ENCODE measurements at places on chromosomes 3 and 15.

DNA sequence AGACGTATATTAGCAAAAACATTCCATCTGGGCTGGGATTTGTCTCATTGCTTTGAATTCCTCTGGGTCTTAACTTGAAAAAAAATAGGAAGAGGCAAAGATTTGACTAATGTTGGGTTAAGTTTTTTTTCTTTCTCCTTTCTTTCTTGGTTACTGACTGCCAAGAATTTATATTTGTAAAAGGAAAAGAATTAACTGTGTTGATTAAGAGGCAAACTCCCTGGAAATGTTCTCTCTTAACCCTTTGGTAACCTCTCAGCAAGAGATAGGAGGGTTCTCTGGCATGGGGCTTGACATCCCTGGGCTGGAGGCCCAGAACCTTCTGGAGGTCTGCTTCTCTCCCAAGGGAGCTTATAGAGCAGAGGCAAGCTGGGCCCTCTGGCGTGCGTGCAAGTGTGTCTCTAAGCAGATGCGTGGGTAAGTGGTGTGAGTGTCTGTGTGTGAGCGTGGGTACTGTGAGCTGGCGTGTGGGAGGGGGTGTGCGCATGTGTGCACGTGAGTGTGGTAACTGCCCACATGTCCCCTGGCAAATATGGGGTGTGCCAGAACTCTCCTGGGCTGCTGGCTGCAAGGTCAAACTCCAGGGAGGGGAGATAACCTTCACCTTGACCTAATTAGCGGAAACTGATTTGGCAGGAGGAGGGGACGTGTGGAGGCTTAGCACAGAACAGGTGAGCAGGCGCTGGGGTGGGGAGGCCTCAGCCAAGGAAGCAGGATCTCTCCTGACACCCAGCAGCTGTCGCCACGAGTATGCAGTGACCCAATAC is 49.4 kb upstream of the MAGEF1 start:
- no peak for DNase-seq

DNA sequence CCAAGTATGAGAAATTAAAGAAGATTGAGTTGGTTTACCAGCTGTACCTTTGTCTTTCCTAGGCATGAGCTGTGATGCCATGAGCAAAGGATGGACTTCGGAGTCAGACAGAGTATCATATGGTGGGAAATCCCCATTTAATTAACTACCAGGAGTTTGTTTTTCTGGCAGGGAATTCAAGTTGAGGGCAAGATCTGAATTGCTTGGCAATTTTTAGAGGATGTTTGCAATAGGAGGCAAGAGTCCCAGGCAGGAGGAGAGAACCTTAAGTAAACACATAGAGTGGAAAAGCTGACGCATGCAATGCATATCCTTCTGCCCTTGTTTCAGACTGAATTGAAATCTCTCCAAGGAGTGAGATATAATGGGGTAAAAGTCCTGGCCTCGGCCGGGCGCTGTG is 569.7 kb upstream of the MDFIC2 start:
- no peak for DNase-seq

GRCh38 chr3:196596355-196596754 is 27.9 kb downstream of the FBXO45 start:
- DNase-seq, result no peak

GRCh38 chr3:129777806-129778205 is 115.7 kb downstream of the TMCC1 start:
- no peak for DNase-seq

DNA sequence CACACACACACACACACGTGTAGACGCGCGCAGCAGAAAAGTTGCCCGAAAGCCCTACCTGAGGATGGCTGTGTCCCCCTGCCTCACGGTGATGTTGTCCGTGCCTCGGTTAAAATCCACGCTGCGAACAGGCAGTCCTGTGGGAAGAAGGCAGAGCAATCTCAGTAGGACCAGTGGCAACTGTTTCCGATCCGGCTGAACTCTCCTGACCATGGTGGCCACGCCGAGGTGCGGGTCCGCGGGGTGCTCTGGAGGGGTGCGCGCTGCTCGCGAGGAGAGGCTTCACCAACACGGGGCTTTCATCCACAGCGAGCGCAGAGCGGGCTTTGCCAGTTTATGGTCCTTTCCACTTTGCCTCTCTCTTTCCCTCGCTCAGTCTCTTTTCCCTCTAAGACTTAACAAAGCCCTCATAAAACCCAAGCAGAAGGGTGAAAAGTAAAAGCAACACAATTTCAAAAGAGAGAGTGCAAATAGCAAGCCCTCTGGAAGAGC is 422 bp downstream of the LSAMP start:
- DNase-seq, result no peak

GRCh38 chr3:100260081-100260684 is 609 bp upstream of the TBC1D23 start:
- DNase-seq, result peak; percentile 49

GRCh38 chr3:57135964-57136719 is 29.0 kb downstream of the IL17RD start:
- no peak for DNase-seq

- peak; percentile 81 for DNase-seq
These were observed 62.9 kb downstream of the ATG7 start for GRCh38 chr3:11335056-11335608.

Measured in ELR (cell line).